ENCODE measurements at places on chromosomes 13 and 19.

GRCh38 chr13:107865643-107866031, 349.7 kb downstream of the LIG4 start:
- no peak for DNase-seq

- DNase-seq: no peak
These were observed 312 bp downstream of the GSK3A start for GRCh38 chr19:42242069-42242511.

GRCh38 chr13:80245162-80245733, 95.7 kb downstream of the SPRY2 start:
- DNase-seq: no peak

DNA sequence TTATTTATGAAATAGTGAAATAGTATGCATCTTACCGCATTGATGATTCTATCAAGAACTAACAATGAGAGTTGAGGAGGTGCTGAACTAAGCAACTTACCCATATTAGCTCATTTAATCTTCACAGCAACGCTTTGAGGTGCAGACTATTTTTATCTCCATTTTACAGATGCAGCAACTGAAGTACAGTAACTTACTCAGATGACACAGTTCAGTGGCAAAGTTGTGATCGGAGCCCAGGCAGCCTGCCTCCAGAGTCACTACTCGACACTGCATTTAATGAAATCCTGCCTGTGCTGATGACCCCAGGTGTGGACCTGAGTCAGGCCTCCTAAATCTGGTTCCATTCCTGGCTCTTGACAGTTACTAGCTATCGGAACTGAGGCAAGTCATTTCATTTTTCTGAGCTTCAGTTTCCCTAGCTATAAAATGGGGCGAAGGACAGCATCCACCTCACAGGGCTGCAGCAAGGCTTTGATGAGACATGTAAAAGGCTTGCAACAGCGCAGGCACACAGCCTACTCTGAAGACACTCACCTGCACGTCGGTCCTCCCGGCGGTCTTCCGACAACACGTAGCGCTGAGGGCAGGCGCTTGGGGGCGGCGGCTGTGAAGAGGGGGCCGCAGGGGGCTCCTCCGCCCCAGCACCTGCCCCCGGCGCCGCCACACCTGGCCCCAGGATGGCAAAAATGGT, 1.5 kb downstream of the MYPOP start:
- DNase-seq: no peak

- no peak for DNase-seq
These were observed 279.5 kb downstream of the PCDH9 start for GRCh38 chr13:66950666-66951065.

DNA sequence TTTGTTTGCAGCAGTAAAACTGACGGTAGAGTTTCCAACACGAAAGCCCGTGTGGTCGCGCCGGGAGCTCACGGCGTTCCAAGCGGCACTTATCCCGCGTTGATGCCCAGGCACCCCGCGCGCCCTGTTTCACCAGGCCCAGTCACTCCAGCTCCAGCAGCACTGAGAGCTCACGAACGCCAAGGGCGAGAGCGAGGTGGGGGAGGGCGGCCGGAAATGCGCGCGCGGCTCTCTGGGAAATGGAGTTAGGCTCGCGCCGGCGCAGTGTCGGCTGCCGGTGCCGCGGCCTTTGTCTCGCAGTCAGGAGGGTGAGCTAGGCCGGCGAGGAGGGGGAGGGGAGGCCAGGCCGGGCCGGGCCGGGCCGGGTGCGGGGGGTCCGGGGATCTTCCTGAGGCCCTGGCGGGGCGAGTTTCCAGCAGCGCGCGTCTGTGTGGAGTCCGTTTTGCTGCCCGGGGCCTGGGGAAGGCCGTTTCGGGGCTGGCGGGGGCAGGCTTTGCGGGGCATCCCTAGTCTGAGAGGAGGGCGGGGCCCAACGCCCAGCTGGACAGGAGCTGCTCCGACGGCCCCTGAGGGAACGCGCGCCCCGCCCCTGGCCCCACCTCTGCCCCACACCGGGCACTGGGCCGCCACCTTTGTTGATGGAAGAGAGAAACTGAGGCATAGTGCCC, at the start of gene ZNF135:
TSS of gene ZNF135 (plus strand) at position 280 of the 668 bp plus-strand sequence. CDS start 721 bp downstream, outside the sequence.
- DNase-seq: no peak

GRCh38 chr13:48579165-48579918, 46.5 kb upstream of the RCBTB2 start:
- peak; percentile 50 for DNase-seq

DNA sequence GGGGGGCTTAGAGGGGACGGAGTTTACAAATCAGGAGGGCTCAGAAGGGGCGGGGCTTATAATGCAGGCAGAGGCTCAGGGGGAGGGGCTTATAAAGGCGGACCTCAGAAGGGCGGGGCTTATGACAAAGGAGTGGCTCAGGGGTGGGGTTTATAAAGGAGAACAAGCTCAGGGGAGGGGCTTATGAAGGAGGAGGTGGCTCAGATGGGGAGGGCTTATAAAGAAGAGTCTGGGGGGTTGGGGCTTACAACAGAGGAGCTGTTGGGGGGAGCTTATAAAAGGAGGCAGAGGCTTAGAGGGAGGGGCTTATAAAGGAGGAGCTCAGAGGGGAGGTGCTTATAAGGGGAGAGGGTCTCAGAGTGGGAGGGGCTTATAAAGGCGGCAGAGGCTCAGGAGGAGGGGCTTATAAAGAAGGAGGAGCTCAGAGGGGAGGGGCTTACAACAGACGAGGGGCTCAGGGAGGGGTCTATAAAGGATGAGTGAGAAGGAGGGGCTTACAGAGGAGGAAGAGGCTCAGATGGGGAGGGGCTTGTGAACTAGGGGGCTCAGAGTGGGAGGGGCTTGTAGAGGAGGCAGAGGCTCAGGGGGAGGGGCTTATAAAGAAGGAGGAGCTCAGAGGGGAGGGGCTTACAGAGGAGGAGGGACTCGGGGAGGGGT, 1.0 kb downstream of the SMIM24 start:
- peak; percentile 90 for DNase-seq

DNA sequence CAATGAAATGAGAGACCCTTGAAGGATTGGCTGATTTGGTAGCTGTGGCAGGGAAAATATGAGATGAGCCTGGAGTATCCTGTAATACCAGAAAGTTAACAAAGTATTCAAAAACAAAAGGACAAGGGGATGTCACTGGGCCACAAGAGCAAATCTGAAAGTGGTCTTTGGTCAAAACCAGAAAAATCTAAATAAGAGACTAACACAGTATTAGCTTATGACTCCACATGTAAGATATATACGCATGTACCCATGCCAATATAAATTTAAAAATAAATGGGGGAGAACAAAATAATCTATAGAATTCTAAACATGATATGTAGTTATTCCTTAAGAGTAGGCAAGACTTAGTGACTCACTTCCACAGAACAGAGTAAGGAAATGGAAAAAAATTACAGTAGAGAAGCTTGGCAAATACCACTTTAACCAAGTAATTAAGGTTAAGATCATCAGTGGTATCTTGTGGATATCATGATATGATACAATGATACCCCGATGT, 16.9 kb downstream of the KLF12 start:
- DNase-seq: no peak

DNA sequence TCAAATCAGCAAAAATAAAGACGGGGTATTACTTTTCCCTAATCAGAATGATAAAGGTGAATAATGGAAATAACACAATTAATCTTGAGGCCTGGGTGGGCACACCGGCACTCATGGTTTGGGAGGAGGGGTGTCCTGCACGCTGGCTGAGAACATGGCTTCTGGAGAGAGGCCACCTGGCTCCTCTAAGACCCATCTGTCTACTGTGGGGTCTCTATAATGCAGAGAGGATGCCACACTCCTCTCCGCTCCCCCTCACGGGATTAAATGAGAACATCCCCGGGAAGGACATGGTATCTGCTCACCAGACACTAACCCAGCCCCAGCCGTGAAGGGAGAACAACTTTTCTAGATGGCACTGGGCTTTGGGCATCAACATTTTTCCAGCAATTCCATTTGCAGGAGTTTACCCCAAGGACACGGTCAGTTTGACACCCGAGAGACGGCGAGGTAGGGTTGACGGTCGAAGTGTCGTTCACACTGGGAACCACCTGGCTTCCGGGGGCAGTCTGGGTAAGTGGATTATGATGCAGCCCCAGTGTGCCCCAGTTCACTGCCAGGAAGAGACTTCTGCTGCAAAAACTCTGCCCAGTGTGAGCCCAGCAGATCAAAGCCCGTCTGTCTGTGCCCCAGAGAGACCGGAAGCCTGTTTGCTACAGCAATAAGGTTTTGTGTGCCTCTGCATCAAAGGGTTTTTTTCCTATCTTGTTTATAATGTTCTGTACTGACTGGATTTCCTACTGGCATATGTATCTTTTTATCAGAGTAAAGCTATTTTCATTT, 56.6 kb downstream of the CEBPG start:
- DNase-seq: no peak

GRCh38 chr19:2455851-2456570, 748 bp downstream of the LMNB2 start:
- no peak for DNase-seq

DNA sequence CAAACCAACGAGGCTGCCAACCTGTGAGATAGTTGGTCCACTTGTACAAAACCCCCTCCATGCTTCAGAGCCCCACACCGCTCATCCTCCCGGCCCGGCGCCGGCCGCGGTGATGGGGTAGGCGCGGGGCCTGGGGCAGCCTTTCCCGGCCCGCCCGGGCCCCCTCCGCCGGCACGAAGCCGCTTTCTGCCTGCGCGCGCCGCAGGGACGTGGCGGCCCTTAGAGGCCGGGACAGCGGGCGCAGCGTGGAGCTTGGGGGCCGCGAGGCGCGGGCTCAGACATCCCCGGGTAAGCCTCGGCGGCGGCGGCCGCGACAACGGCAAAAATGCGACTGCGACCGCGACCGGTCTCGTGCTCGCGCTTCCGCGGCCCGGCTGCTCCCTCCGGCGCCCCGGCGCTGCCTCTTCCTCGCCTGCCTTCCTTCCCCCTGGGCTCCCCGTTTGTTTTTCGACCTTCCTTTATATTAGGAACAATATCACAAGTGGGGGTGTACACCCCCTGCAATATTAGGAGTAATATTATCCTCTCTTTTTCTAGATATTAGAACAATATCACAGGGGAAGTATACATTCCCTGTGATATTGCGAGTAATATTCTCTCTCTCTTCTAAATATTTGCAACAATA, 53.9 kb upstream of the CEACAM21 start:
- no peak for DNase-seq

DNA sequence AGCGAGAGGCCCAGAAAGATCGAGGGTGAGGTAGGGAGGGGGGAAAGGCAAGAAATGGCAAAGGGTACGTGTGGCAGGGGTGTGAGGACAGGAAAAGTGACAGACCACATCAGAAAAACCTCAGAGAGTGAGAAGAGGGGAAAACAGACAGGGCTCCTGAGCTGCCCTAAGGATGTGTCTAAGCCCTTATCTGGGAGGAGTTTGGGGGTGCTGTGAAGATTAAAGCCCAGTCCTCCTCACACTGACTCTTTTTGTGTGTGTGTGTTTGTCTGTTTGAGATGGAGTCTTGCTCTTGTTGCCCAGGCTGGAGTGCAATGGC, 703 bp upstream of the PTH2 start:
- no peak for DNase-seq

DNA sequence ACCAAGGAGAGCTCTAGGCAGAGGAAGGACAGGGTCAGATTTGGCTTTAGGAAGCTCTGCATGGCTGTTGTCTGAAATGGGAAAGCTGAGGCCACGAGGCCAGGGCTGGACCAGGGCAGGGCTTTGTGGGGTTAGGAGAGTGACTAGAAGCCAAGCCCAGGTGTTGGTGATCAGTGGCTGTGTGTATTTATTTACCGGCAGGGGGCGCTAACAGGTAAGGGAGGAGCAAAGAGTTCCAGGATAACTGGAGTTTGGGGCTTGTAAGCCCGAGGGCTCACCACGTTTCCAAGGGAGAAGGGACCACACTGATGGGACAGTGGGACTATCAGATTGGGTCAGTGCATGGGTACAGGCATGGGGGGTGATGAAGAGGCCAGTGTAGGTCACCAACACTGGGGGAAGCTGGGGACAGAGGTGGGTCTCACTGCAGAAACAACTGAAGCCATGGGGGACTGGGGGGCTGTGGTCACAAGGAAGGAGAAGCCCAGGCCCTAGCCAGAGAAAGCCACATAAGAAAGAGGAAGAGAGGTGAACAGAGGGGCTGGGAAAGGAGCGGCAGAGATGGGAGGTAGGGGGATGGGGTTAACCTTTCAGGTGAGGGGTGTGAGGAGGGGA, 3.9 kb downstream of the TMEM147 start:
- DNase-seq: peak; percentile 19

DNA sequence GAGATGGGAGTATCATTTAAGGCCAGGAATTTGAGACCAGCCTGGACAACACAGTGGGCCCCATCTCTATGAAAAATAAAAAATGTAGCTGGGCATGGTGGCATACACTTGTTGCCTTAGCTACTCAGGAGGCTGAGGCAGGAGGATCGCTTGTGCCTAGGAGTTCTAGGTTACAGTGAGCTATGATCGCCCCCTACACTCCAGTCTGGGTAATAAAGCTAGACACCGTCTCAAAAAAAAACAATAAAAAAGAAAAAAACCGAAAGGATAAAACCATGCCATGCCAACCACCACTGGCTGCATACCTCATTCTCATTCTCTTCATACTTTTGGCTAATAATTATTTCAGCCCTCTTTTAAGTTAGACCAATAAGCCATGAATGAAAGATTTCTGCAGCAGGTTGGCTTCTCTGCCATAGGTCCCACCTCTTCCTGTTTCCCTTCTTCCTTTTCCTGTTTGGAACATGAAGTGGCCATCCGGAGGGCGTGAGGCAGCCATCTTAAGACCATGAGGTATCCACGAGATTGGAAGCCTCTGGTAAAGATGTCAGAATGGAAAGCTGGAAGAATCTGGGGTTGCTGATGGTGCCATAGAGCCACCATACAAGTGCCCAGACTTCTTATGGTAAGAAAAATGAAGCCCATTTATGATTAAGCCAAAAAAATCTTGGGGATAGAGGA, 171.3 kb downstream of the CACNA1A start:
- DNase-seq: no peak

DNA sequence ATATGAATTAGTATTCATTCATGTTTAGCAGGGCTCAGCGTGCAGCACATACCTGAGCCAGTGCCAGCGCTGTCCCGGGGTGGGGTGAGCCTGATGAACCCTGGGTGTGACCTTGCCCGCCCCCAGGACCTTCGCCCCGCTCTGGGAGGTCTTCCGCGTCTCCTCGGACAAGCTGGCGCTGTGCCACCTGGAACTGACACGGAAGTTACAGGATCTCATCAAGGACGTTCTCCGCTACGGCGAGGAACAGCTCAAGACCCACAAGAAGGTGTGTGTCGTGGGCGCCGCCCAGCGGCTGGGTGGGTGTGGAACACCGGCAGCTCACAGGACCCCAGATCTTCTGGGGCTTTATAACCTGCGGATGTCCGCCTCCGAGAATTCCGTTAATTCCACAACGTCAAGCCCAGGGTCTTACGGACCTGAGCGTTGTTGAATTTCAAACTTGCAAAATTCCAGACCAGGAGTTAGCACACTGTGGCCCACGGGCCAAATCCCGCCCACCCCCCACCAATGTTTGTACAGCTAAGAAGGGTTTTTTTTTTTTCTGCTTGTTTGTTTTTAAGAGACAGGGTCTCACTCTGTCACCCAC, 15.4 kb downstream of the FCHO1 start:
- DNase-seq: peak; percentile 64

- no peak for DNase-seq
These were observed 1134.3 kb downstream of the SLITRK1 start for GRCh38 chr13:82747958-82748357.
